CD4-positive, alpha-beta T cell treated with Interleukin-10 for 1 hour (primary cell): ENCODE measurements at places on chromosomes 1 and 21.

- no peak for DNase-seq
Observed at GRCh38 chr1:119544165-119544762, 37.3 kb downstream of the HSD3B1 start.

DNA sequence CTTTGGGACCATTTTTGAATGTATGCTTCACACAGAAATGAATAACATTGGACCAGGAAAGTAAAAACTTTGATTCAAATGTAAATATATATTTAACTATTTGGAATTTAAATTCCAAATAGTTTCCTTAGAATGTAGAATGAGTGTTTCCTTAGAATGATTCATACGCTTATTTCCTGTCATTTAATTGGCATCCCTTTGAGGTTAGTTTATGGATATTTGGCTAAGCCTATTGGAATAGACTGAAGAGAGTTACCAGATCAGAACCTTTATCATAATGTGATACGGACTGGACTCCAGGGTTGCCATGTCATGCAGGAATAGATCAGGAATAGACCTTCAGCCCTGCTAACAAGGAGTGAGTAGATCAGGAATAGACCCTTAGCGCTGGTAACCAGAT is 133.1 kb downstream of the TNNI3K start:
- DNase-seq: no peak

DNA sequence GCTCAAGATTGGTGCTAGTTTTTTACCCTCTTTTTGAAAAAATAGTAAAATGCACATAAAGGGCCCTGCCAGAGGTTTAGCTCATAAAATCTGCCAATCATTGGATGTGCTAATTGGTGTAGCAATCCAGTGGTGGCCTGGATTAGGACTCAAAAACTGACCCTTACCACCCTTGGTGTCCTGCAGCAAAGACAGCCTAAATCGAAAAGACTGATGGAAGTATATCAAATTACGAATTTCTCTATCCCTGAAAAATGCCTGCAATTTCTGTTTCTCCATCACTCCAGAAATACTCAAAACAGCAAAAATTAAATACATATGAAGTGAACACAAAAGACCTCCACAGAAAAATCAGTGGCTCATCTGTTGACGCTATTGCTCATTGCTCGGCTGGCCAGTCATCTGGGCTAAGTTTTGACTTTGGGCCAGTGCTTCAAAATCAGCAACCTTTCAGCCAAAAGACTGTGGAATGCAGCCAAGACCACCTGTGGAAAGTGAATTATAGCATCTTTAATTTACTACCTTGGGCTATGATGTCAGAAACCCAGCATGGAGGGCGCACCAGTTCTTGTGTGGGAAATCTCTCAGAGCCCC is 30.0 kb downstream of the WLS start:
- DNase-seq: no peak

GRCh38 chr1:2168090-2168489 is 26.5 kb downstream of the FAAP20 start:
- no peak for DNase-seq

DNA sequence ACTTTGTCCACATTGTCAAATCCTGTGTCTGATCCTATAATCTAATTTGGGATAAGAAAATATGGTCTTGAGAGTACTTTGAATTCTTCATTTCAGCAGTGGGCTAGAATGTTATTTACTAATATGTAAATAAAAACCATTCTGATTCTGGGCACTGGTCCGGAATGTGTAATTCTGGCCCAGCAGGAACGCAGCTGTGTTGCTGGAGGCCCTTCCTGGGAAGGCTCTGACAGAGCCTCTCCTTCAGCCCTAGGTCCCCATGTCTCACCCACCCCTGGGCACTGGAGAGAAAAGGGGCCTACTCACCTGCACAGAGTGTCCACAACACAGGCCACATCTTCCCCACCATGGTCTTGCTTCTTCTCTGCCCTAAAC is 251 bp downstream of the GPA33 start:
- DNase-seq: no peak

GRCh38 chr1:84525779-84526178 is 19.4 kb upstream of the GNG5 start:
- no peak for DNase-seq

GRCh38 chr1:167839009-167839408 is 74.9 kb downstream of the ADCY10 start:
- no peak for DNase-seq

- DNase-seq: no peak
Observed at GRCh38 chr1:177355575-177355974, 184.8 kb downstream of the BRINP2 start.

DNA sequence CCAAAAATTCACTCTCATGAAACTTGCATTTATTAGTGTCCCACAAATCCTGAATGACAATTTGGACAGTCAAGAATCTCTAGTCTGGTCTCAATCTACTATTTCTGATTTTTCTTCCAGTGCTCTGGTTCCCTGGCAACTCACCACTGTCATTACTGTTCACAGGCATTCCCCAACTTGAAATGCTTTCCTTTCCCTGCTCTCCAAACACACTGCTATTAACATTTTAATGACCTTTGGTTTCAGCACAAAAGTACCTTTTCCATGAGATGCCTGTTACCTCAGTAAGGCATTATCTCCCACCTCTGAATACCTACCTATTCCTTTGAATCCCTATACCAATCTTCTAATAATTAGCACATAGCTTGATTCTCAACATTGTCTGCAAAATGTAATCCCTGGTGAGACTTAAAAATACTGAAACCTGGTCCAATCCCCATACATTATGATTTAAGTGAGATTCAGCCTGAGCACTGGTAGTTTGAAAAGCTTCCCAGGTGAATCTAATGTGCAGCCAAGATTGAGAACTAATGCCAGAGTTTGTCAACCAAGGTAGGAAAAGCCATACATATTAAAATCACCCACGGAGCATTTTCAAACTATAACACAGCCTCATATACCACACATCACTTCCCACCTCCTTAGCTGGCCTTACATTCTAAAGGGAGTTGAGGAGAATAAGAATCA is 11.7 kb upstream of the ANGPTL3 start:
- DNase-seq: no peak

- DNase-seq: peak; percentile 76
Observed at GRCh38 chr1:64823691-64824476, 79.0 kb downstream of the RAVER2 start.

GRCh38 chr1:210850556-210850955 is 283.4 kb downstream of the KCNH1 start:
- no peak for DNase-seq

DNA sequence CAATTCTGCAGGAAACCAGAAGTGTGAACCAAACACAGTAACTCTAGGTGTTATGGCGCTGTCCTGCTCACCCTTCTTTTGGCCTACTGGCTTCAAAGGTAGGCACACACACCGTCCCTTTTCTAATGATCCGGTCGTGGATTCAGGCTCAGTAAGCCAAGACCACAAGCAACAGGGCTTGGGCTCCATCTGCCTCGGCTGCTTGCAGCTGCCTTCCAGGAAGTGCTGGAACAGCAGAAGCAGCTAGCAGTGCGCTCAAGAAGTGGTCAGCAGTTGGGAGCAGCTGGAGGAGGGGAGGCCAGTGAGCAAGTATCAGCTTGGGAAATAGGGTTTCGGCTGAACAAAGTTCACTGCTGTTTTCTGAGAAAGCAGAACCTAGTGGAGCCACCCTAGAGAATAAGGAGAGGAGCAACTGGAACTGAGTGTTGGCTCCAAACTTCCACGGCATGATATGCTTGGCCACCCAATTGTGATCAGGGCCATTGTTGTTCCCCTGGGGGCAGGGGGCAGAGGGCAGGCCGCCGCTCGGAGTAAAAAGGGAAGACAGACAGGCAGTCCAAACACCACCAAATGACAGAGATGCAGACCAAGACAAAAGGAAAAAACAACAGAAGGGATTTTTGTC is 173.4 kb downstream of the TOMM20 start:
- DNase-seq: no peak

GRCh38 chr1:21764615-21765423 is 18.1 kb downstream of the USP48 start:
- DNase-seq: no peak

- no peak for DNase-seq
Observed at GRCh38 chr21:15430577-15430976, 299.2 kb upstream of the USP25 start.

DNA sequence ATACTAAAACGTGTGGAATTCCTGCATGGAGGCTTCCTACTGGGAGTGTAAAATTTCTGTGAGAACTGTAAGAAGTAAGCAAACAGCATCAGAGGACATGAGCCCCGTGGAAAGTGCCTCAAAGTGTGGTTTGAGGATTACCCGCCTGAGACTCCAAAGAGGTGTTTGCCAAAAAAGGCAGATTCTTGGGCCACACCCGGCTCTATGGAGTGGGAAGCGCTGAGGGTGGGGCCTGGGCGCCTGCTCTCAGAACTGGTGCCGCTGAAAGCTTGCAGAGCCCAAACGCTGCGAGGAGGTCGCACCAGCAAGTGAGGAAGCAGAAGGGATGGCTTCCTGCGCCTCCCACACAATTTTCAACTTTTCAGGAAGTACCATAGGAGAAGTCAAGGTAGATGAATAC is 43.0 kb upstream of the PSEN2 start:
- peak; percentile 7 for DNase-seq

- DNase-seq: peak; percentile 17
Observed at GRCh38 chr21:27802816-27803475, 836.1 kb upstream of the ADAMTS5 start.

GRCh38 chr1:21318714-21319159 is 28.5 kb upstream of the ECE1 start:
- DNase-seq: no peak

DNA sequence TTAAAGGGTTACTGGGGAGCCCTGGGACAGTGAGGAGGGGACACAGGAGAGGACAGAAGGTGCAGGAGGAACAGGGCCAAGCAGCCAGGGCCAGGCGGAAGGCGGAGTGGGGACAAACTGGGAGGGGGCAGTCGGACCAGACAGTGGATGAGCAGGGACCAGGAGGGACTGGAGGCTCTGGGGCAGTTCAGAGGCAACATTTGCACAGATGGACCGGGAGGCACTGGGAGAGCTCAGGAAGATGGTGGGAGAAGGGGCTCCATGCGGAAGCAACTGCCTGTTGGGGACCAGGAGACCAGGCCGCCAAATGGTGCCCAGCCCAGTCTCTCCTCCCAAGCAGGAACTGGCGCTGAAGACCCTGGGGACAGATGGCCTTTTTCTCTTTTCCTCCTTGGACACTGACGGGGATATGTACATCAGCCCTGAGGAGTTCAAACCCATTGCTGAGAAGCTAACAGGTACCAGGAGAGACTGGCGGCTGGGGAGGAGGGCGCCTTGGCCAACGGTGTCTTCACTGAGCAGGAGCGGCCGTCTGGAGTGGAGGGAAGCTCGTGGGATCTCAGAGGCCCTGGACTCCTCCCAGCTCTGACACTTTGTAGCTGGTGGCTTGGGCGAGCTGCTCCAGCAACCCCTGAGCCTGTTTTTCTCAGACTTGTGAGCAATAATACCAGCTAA is 847 bp downstream of the SELENON start:
- DNase-seq: no peak

- DNase-seq: no peak
Observed at GRCh38 chr1:86504137-86504479, 35.4 kb downstream of the CLCA1 start.

DNA sequence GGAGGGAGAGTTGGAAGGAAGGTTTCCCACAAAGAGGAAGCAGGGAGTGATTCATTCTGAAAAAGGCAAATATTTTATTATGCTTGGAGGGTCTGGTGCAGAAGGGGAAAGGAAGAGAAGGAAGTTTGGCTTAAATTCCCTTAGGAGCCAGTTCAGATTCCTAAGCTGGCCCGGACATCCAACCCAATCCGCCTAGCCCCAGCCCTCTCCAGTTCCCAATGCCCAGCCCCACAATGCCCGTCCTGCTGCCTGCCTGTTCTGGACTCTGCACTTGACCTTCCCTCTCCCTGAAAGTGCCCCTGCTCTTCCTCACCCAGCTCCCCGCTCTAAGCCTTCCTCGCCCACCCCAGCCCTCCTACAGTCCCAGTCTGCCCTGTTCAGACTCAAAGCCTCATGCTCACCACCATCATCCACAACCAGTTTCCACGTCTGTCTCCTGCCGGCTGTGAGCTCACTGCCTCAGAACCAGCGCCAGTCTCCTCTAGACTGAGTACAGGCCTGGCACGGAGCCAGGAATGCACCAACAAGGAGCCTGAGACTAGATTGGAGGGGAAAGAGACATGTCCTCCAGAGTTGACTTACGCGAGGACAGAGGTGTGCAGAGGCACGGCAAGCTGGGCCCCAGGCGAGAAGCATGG is 18.9 kb downstream of the CAPN2 start:
- no peak for DNase-seq

DNA sequence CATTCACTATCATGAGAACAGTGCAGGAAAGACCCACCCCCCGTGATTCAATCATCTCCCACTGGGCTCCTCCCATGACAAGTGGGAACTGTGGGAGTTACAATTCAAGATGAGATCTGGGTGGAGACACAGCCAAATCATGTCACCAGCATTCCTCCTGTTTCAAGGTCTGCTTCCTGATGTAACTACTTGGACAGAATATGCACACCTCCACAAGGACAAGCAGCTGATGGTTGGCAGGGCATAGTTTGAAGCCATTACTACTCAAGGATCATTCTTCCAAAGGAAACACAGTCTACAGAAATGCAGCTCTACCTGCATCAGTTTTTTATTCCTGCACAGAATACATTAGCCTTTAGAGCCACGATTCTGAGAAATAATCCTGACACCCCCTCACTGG is 28.5 kb upstream of the RNF2 start:
- DNase-seq: no peak

DNA sequence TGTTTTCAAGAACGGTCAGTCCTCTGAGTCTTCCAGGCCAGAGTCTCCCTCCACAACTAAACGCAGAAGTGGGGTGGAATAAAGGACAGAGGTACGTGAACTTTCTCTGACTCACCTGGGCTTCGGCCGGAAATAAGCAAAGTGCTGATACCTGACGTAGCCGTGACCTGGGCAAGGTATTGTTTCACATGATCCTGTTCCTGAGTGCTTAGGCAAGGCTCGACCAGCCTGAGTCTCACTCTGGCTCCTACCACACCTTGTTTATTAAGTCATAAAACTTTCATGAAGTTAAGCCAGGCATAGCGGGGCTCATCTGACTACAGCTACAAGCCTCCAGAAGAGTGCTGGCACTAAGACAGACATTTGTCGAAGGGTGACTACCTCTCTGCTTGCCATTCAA is 327.5 kb downstream of the SETD4 start:
- no peak for DNase-seq

DNA sequence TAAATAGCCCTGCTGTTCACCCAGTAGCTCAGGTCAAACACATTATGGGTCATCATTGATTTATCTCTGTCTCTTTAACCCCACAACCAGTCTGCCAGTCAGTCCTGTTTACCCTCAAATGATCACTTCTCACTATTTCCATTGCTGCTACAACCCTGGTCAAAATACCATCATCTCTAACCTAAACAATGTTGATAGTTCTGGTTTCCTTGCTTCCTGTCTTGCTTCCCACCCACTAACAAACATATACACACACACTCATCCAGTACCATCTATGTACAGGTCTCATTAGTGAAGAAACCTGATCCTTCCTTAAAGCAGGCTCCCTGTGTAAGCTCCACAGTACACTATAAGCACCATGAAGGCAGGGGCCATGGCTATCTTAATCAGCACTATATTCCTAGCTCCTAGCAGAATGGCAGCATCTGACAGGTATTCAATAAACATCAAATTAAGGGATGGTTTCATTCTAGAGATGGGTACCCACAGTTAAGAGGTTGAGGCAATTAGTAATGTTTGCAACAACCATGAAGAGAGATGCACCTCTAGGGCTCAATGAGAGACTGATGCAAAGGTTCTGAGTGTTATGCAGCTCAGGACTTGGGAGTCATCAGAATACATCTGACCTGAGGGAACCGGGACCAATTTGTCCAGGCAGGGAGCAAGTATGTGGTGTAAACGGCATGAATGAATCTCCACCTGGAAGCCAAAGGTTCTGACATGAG is 10.0 kb upstream of the TGFBR3 start:
- no peak for DNase-seq
